GM06990 (cell line): ENCODE measurements at places on chromosomes 11 and 22.

DNA sequence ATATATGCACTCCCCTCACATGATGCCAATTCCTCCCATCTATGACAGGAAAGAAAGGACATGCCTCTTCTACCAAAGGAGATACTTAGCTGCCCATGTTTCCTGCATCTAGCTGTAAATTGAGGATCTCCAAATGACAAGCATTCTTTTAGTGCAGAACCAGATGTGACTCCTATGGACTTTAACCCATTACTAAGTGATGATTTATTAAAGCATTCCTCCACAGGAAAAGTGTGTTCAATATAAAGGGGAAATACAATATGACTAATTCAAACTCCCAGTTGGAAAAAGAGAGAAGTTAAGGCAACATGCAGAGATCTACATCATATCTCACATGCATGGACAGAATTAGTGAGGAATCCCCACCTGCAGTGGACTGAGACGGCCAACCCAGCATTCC, 221.3 kb downstream of the FAM76B start:
- no peak for DNase-seq

DNA sequence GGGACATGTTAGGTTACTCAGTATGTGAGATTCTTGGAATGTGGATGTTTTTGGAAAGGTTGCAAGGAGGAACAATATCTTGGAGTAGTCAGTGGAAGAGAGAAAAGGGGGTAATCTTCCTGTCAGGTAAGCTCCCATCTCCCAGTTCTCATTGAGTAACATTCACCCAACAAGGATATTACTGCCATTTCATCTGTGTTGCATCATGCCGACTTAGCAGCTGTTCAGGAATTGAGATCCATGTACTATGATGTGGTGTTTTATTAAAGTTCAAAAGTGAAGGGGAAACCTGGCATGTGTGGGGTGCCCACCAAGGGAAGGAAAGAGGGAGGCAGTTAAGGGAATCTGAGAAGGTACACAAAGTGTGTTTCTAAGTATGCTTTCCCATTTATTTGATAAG, 58.4 kb upstream of the RASSF10 start:
- no peak for DNase-seq

DNA sequence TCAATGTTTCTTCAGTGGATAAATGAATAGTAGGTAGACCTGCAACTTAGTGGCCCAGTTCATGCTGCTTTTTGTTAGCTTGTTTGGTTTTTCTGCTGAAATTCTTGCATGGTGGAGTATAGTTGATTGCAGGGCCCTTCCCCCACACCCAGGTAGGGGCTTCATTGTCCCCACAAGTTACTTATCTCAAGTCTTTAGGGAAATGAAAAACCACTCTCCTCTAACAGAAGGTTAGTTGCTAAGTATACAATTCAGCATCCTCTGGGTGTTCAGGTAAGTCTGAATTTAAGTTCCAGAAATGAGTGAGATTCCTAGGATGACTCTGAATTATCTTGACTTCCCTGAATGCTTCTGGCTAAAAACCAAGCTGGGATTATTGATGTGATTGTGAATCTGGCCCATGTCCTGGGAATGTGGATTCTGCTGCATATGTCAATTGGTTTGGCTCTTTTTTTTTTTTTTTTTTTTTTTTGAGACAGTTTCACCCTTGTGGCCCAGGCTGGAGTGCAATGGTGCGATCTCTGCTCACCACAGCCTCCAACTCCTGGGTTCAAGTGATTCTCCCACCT, 40.3 kb downstream of the BCL2L13 start:
- no peak for DNase-seq

DNA sequence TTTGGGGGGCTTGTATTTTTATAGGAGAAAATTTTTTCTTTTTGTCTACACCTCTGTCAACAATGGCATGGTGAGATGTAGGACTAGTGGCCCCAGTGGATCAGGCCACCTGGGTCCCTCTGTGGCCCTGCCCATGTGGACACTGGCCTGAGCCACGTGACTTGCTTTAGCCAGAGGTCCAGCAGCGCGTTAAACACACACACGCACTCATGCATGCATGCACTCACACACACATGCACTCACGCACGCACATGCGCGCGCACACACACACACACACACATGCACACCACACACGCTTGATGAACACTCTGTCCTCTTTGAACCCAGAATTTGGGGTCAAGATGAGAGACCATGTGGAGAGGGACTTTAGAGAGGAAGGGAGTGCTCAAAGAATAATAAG, 59.4 kb upstream of the NUP50 start:
- DNase-seq = no peak

GRCh38 chr11:130201026-130201425, 41.4 kb downstream of the ST14 start:
- no peak for DNase-seq

- no peak for DNase-seq
Observed at GRCh38 chr11:124736736-124737135, 3.0 kb upstream of the NRGN start.

- DNase-seq = no peak
Observed at GRCh38 chr11:68414496-68415221, 45.9 kb upstream of the PPP6R3 start.

- DNase-seq = no peak
Observed at GRCh38 chr22:22838148-22838786, 49.3 kb upstream of the IGLL5 start.

GRCh38 chr11:2211113-2211971, 39.7 kb upstream of the TH start:
- no peak for DNase-seq

GRCh38 chr11:130337281-130338089, 22.8 kb upstream of the ZBTB44 start:
- DNase-seq = no peak

- DNase-seq = no peak
Observed at GRCh38 chr22:19128946-19129727, 2.0 kb upstream of the TSSK2 start.

DNA sequence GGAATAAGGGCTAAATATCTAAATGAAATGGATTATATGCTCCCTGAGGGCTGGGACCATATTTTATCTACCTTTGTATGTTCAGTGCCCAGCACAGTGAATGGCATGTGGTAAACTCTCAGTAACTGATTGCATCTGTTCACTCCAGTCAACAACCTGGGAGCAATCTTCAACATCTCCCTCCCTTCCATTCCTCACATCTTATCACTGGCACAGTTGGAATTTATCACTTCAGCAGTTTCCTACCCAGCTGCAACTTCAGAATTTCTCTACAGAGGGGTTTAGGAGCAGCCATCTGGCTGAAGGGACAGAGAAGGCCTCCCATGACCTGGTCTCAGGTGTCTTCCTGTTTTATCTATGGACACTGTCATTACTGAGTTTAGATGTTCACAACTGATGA, 9.8 kb upstream of the SIK2 start:
- no peak for DNase-seq

DNA sequence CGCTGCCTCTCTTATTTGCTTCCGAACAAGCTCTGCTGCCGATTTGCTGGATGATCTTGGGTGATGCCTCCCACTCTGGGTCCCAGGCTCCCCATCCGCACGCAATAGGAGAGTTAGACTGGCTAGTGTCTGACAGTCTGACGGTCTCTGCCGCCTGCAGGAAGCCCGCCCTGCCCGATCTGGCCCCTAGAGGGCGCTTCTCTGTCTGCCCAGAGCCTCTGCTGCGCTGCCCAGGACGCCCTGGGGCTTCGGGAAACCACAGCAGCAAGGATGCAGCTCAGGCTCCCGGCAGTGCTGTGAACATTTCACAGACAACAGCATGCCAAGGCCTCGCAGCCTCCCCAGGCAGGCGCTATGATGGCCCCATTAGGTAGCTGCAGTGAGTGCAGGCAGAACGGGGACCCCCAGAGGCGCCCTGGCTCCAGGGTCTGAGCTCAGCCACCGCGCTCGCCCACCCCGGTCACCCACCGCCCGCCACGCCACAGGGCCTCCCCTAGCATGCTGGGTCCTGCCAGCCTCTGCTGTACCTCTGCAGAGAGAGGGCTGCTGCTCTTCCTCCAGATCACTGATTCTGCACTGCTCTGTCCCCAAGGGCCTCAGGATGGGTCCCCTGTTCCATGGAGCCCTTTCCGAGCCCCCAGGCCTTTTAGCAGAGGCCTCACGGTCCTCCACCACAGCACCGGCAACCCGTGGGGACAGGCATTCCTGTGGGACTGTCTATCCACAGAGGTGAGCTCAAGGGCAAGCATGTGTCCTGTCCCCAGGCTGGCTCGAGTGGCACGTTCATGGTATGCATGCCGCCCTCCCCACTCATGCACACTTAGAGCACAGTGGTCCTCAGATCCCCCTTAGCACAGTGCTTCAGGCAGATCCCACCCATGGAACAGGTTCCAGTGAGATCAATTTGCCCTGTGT, 4.3 kb upstream of the BAIAP2L2 start:
- DNase-seq = peak; percentile 61

- DNase-seq = no peak
Observed at GRCh38 chr11:127191689-127192088, 191.1 kb upstream of the KIRREL3 start.

DNA sequence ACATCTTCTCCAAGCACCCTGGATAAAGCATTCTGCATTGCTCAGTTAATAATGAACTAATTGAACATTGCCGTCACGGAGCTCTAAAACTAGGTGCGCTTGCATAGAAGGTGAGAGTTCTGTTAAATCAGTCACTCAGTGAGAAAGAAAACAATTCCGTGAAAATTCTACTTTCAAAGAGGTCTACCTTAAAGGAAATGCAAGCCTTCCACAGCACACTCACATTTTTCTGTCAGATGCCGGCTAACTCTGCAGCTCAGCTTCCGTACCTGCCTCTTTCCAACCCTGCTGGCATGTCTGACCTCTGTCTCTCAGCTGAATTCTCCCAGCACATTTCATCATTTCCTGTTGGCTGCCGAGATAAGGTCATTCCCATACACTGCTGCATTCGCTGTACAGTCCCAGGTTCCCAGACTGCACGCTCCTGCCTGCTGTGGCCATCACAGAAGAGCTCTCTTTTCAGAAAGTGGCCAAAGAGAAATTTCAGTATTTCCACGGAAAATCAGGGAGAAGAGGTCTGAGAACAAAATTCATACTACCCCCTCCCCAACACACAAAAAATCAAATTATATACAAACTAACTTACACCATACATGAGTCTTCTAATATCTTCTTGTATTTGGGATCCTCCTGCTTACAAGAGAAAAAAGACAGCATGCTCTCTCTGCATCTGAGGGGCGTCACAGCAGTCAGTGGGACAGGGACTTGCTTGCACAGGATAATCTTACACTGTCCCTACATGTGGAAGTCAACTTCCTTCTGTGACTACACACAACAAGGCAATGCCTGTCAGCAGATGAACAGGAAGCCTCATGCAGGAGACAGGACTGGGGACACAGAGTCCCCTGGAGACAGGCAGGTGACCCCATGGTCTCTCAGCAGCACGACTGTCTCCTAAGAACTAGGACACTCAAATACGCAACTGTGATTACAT, 55.1 kb downstream of the PACSIN2 start:
- no peak for DNase-seq

- no peak for DNase-seq
Observed at GRCh38 chr11:67418476-67419281, 3.2 kb downstream of the CARNS1 start.

- DNase-seq = no peak
Observed at GRCh38 chr22:43447380-43447779, 35.6 kb downstream of the MPPED1 start.

- DNase-seq = no peak
Observed at GRCh38 chr11:12520054-12520453, 142.7 kb downstream of the PARVA start.
